ENCODE measurements at places on chromosomes 4 and X. TPM values are rescaled to one million over a fixed set of nuclear protein-coding genes. Genes with fewer than 3 reads are reported as not detected.

DNA sequence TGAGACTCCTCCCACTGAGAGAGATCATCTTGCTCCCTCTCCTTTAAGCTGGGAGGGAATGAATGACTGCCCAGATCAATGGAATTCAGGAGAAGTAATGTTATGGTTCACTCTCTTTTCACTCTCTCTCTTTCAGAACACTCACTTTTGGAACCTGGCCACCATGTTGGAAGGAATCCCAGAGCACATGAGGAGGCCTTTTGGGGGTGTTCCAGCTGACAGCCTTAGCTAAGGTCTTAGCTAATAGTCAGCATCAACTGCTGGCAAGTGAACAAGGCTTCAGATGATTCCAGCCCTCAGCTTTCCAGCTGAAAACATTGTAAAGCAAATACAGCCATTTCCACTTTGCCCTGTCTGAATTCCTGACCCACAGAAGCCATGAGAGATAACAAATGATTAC, 124.0 kb upstream of the CLNK start:
- DNase-seq, result no peak

GRCh38 chr4:37139987-37140386, 104.6 kb upstream of the NWD2 start:
- no peak for DNase-seq

- DNase-seq, result no peak
Observed at GRCh38 chr4:102842367-102842766, 15.0 kb upstream of the UBE2D3 start.

DNA sequence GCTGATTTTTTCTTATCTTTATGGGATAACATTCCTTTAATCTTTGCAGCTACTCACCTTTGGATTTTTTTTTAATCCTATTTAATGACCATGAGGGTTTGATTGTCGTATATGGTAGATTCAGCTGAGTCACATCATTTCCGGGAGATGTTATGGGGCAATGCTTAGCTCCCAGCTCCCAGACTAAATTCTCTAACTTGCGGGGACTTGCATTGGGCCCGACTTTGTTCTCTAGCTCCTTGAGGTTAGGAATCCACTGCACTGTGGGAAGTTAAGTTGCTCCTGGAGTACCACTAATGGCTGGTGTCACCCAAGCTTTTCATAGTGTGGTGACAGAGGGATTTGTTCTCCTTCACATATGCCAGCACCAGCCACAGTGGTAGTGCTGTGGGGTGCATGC, 287.4 kb downstream of the TECRL start:
- DNase-seq, result no peak

The FRAS1 gene
- 79.1 TPM for polyA plus RNA-seq

GRCh38 chrX:46588263-46588662, 14.7 kb downstream of the CHST7 start:
- no peak for DNase-seq

DNA sequence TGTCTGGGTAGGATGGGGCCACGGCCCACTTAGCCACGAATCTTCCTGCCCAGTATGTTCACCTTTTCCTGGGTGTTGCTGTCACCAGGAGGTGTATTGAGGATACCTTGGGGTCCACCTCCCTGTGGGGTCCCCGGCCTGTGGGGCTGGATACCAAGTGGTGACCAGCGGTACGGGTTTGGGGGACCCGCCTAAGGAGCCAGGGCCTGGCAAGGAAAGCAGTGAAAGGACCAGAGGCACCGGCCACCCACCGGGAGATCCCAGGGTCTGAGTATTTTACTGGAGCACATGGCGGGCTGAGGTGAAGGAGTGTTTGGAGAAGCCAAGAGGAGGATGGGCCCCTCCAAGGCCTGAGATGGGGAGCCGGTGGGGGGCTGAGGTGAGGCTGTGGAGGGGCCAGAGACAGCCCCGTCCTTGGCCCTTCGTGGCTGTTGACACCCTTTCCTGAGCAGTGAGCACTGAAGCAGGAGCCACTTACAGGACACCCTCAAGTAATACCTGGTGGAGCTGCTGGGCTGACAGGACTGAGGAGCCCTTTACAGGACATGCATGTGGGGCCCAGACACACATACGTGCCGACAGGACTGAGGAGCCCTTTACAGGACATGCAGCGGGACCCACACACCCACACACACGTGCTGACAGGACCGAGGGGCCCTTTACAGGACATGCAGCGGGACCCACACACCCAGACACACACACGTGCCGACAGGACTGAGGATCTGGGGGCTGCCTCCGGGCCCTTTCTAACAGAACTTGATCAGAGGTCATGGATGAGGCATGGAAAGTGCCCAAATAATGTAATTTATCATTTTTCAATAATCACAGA, 38.4 kb downstream of the TMEM271 start:
- no peak for DNase-seq

GRCh38 chrX:39165773-39166172, 364.5 kb downstream of the MID1IP1 start:
- DNase-seq, result no peak

GRCh38 chrX:45803383-45803921, 602.8 kb upstream of the DIPK2B start:
- no peak for DNase-seq

DNA sequence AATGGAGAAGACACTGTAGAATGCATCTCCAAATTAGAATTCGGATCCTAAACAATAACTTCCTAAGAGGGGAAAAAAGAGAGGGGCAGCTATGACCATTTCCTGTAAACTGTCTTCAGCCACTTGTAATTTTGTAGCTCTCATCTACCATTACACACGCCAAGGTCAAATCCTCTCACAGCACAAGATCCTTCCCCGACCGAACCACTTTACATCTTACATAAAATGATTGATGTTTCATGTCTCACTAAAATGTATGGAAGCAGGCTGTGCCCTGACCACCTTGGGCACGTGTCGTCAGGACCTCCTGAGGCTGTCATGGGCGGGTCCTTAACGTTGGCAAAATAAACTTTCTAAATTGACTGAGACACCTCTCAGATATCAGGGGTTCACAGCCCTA, 24.1 kb upstream of the PBDC1 start:
- no peak for DNase-seq

The PAGE2 gene
- polyA plus RNA-seq, result not detected

GRCh38 chr4:73844345-73844744, 7.9 kb downstream of the CXCL6 start:
- no peak for DNase-seq
